ENCODE measurements at places on chromosomes 6 and 20.

DNA sequence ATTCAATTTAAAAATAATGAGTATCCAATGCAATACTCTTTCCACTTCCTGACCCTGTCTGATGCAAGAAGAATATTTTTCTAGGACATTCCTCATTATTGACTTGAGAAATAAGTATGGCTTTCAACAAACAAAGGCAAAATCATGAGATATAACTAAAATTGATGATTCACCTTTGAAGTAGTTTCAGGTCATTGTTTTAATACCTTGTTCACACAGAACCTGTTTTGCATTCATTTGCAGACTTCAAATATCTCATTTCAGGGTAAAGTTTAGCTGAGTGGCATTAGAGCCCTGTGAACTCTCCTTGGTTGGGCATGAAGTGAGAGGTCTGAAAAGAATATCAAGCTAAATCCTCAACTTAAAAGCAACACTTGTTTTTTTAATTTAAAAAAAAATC is 309.2 kb downstream of the NRN1 start:
- no peak for DNase-seq

GRCh38 chr6:159761129-159761872 is 544 bp upstream of the ACAT2 start:
- no peak for DNase-seq

DNA sequence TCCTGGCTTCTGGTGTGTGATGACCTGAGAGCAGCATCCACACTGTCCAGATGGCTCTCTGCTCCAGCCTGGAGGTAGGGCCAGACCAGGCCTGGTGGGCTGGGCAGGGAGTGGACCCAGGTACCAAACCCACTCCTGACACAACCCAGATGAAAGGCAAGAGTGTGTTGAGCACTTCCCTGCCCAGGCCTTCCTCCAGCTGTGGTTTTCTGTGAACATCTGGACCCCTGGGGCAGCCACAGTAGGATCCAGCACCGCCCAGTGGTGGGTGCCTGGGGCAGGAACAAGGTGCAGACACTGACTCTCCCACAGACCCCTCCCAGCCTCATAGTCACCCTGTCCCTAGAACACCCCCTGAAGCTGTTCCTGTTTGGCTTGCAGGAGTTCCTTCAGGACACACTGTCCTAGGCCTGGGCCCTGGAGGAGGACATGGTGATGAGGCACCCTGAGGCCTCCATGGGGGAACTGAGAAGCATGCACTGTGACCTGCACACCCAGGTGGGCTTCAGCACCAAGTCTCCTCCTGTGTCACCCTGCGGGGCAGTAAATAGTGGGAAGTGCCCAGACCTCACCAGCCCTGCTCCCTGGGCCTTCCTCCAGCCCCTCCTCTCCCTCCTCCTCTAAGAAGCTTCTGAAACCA is 28.7 kb downstream of the UBD start:
- no peak for DNase-seq

DNA sequence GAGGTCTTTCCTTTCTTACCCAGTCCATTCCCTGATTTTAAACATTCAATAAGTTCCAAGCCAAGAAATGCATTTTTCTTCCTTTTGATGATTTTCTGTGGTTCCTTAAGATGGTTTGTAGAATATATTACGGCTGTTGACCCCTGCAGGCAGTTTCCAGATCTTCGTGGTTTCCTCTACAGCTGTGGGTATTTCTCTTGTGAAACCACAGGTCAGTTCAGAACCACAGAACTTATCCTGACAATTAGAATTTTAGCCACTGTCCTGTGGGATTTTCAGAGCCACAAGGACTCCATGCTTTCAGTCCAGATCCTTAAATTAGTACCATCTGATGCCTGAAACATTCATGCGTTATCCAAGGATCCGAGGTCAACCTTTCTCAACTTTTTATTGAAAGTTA is 29.7 kb upstream of the EXOC2 start:
- peak; percentile 11 for DNase-seq

DNA sequence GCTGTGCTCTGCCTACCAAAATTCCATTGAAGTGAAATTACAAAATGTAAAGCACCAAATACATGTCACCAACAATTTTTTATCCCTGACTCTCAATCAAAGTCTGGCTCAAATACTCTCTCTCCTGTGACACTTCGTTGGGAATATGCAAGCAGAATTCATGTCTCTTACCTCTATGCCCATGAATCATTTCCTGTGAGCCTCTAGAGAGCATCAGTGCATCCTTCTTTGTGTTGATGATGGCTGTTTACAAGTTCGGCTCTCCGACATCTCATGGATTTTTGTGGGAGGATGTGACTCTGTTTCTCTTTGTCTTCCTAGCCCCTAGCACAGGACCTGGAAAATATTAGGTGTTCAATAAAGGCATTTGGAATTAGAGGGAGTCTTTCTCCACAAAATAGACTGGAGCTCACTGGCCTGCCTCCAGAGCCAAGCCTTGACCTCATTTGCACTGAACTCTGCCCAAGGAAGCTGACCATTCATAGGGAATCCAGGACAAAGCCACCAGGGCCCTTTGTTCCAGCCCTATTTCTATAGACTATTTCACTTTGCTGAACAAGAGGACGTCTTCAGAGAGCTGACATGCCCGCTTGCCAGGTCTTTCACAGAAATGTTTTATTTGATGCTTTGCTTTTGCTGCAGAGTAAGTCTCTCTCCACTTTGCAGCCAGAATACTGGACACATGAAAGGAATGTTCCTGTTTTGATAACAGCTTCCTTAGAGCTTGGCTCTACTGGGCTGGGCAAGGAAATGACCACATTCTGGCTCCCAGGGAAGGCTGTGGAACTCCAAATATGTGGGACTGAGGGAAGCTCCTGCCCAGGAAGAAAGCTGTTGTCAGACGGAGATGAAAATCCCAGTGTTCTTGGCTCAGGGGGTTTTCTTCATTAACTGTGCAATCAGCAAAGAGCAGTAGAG is 194.5 kb upstream of the CDYL start:
- peak; percentile 93 for DNase-seq

DNA sequence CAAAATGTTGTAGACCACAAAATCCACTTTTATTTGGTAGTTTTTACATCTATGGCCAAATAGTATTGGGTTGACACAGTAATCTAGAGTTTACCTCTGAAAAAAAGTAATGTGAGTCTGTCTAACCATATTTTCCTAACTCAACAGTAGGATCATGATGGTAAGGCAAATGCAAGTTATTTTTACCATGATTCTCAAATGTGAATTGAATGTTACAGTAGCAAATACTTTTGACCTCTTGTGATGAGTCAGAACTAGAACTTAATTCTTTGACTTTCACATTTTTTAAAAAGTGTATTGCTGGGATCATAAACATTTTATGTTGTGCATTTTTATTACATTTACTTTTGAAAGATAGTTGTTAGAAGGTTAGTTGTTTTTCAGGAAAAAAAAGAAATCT is 22.0 kb downstream of the RNF146 start:
- DNase-seq = no peak

DNA sequence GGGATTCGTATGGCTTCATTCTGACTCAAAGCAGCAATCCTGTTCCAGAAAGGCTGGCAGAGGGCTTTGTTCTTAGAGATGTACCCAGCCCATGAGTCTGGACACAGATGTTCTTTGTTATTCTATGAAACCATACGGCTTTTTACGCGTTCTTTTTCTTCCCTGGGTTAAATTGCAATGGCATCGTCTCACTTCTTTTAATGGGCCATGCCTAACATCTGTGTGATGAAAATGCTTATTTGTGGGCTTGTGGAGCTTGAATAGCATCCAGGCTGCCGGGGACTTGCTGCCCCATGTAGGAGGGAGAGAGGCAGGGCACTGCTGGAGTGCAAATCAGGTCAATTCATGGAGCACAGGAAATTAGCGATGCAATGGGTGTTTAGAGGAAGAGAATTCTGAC is 19.4 kb downstream of the FAM50B start:
- DNase-seq = no peak

DNA sequence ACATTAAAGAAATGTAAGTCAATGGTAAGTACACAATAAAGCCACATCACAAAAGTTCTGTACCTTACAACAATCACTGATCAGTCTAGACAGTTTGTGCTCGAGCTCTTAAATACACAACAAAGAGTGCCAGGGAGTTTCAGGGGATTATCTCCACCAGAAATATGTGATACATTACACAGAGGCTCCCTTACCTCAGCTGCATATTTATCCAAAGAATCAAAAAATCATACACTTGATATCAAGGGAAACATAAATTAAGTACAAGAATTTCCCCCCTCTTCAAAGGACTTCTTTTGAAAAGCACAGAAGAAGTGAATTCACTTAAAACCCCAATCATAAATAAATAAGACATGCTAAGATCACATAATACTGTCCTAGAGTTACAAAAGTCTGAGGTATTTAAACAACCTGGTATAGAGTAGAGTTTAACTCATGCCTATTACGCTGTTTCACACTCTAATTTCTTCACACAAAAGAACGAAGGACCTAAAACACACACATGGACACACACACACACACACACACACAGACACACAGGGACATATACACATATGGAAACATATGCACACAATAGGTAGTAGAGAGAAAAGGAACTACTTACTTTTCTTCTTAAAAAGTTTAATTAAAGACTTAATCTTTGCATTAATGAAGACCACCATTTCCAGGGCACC is 528 bp downstream of the NHSL1 start:
- no peak for DNase-seq

DNA sequence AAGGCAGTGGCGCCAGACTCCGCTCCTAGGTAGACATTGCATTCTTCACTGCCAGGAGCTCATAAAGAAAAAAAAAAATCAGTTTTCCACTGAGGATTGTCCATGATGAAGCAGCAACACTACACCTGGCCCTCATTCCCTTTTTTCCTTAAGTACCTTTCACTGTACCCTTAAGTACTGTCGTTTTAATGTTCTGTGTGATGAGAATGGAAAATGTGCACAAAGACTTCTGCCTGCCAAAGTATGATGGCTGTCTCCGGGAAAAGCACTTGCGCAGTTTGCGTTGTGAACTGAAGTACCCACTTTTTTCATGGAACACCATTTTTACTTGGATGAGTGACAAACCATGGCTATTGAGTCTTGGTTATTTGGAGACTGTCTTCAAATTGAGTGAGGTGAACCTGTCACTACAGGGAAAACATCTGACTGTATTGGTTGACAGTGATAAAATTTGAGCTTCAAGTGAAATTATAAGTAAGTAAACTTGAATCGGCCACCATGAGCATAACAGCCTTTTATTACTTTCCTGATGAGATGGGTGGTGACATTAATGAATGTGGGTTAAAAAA is 104.8 kb downstream of the NCOA3 start:
- no peak for DNase-seq

DNA sequence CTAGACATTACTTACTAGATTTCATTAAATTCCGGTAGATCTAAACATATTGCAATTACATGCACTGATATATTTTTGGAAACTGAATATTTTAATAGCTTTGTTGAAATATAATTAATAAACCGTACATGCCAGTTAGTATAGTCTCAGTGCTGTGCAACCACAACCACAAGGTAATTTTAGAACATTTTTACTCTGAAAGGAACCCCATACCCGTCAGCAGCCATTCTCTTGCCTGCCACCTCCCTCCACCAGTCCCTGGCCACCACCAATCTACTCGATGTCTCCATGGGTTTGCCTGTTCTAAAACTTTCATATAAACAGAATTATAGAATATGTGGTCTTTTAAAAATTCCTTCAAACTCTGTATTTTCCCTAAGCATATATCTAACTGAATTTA is 293.9 kb downstream of the THBS2 start:
- DNase-seq = no peak

- DNase-seq = peak; percentile 22
Measured at GRCh38 chr6:7621761-7622160, 31.8 kb downstream of the SNRNP48 start.

DNA sequence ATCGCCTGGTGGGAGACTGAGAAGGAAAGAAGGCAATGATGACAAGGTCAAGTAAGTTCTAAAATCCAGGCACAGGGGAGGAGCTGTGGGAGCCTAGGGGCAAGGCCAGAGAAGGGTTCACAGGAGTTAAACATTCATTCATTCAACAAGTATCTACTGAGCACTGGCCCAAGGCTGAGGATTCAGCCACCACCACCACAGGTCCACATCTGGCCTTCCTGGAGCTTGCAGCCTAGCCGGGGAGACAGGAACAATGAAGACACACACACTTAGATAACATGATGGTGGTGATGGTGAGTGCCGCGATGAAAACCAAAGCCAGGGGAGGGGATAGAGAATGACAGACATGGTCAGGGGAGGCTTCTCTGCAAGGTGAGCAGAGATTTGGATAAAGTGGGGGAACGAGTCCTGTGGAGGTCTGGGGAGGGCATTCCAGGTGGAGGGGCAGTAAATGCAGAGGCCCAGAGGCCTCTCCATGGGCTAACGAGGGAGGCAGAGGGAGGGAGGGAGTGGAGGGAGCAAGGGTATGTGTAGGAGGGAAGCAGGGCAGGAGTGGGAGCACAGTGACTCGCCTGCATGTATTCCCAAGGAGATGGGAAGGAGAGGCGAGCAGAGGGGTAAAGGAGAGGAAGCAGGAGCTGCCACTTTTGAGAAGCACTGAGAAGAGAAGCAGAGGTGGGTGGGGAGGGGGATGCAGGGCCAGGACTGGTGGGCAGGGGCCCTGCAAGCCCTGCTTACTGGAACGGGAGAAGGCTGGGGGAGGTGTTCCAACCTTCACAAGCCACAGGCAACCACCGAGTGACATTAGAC is 10.5 kb upstream of the RSPO4 start:
- DNase-seq = no peak

- DNase-seq = no peak
Measured at GRCh38 chr6:154447954-154448353, 62.5 kb downstream of the CNKSR3 start.

DNA sequence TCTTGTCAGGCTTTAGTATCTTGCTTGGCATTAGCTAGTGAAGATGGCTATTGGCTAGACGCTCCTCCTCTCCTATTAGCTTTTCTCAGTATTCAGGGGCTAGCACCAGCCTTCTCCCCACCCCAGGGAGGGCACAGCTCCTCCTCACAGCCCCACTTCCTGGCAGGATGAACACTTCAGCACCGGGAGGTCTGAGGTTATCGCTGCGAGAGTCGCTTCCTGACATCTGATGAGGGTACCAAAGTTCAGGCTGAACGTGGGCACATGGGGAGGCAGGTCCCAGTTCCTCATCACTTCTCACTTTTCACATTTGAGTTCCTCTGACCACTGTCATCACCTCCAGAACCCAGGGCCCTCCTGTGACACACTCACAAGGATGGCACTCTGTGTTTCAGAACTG is 66.6 kb downstream of the LAMA4 start:
- no peak for DNase-seq

GRCh38 chr6:55604021-55604420 is 25.0 kb upstream of the HMGCLL1 start:
- DNase-seq = no peak

GRCh38 chr6:117677553-117678141 is 2.4 kb downstream of the NUS1 start:
- peak; percentile 21 for DNase-seq
